GM13976 (cell line): ENCODE measurements at places on chromosomes 2 and 18.

DNA sequence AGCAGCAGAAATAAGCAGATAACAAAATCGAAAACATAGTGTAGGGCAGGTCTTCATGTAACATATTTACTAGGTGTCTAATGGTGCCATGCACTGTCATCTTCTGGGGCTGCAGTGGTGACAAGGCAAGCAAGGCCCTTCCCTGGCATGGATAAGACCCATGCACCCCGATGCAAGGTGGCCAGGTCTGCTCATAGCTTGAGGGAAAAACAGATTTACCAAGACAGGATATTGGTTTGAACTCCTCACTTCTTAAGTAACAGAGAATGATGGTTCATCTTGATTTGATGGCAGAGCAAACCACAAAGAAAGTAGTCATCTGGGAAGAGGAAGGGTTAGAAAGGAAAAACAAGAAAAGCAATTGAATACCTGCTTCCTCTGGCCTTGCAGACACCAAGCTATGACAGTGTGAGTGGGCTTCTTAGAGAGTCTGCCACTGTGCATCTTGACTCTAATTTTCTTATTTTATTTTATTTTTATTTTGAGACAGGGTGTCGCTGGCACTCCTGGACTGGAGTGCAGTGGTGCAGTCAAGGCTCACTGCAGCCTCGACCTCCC, 35.8 kb upstream of the EML6 start:
- no peak for DNase-seq

DNA sequence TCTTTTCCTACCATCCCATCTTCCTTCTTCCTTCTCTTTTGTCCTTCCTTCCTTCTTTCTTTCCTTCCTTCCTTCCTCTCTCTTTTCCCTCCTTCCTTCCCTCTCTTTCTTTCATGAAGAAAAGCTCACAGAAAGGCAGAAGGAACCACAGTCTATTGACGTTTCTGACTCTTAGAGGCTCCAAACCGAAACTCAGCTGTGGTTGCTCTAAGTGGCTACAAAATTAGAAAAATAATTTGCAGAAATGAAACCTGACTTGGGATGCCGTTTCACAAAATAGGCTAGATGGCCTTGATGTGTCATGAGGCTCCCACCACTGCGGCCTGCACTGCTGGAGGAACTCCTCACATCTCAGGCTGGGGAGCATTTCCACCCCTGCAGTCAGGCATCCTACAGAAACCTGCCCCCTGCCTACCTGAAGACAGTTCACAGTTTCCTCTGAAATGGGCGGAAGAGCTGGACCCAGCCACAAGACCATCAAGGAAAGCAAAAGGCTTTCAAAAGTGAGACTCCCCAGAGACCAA, 165.6 kb downstream of the SMAD7 start:
- DNase-seq = peak; percentile 89

DNA sequence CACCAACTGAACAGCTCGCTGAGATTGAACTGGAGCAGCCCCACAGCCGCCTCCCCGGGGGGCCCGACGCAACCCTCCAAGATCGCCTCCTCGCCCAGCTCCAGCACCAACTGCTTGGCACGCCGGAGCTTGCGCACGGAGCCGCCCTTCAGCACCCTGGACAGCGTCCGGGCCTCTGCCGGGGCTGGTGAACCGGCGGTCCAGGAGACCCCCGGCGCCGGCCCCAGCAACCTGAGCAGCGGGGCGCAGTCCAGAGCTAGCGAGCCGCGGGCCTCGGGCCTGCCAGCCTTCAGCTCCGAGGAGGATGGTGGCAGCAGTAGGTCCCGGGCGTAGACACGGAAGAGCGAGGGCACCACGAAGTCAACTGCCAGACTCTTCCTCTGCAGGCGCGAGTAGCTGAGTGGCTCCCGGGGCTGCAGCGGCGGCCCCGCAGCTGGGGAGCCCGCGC, 1.2 kb downstream of the ALK start:
- peak; percentile 69 for DNase-seq

- DNase-seq = no peak
Observed at GRCh38 chr2:82591718-82592117, 1867.4 kb downstream of the SUCLG1 start.

GRCh38 chr2:2562867-2563266, 231.8 kb upstream of the MYT1L start:
- DNase-seq = no peak

DNA sequence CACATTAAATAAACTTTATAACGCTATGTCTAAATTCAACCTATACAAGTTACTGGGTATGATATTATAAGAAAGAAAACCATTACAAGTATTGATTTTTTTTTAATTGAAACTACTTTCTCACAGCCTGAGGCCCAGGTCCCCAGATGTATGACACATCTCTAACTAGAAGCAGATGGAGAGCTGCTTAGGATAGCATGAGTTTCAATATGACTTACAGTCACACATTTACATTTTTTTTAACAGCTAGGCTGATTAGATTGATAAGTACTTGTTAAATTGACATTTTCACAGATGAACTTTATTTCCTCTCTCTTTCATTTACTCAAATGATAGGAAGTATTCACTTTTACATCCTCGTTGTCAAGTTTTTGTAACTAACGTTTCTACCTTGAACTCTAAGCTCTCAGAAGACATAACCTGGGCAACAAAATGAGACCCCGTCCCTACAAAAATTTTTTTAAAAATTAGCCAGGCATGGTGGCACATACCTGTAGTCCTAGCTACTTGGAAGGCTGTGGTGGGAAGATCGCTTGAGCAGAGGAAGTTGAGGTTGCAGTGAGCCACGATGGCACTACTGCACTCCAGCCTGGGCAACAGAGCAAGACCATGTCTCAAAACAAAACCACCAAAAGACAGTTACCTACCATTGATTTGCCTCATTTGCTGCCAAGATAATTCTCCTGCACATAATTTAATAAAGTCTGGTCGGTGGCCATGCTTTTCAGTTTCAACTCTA, 52.4 kb downstream of the STK39 start:
- peak; percentile 58 for DNase-seq

- no peak for DNase-seq
Observed at GRCh38 chr2:44927985-44928482, 13.5 kb upstream of the SIX3 start.

DNA sequence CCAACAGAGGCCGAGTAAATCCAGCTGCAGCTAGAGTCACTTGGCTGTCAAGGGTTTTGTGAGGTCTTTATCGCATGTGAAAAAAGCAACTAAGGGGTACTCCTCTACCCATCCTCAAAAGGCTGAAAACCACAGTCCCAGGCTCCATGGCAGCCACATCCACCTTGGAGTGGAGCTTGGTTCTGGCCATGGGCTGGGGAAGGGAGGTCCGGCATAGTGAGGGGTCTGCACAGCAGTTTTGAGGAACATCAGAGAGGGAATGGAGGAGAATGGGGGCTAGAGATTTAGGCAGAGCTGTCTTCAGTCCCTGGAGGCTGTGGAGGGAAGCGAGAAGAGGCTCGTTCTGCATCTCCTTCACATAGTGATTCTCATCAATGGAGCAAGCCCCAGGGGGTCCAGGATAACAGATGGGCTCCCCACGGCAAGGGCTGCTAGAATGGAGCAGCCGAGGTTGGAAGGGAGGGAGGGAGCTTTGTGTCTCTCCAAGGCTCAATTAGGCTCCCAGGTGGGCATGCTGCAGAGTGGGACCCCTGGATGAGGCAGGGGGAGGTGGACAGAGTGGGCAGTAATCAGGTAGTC, 21.0 kb downstream of the MROH2A start:
- no peak for DNase-seq

DNA sequence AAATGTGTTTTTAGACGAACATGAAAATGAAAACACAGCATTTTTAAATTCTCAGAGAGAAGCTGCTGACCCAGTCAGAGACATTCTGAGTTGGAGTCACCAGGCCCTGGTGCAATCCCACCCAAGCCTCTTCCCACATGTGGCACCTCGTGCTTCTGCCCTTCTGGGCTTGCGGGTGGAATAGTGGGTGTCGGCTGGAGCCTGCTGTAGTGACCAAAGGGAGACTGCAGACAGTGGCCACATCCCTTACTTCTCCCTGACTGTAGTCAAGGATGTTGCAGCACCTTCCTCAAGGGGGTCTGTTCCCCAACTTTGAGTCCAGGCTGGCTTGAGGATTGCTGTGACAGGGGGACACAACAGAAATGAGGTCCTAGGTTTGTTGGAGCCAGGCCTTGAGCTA, 104.4 kb upstream of the GLI2 start:
- DNase-seq = no peak

DNA sequence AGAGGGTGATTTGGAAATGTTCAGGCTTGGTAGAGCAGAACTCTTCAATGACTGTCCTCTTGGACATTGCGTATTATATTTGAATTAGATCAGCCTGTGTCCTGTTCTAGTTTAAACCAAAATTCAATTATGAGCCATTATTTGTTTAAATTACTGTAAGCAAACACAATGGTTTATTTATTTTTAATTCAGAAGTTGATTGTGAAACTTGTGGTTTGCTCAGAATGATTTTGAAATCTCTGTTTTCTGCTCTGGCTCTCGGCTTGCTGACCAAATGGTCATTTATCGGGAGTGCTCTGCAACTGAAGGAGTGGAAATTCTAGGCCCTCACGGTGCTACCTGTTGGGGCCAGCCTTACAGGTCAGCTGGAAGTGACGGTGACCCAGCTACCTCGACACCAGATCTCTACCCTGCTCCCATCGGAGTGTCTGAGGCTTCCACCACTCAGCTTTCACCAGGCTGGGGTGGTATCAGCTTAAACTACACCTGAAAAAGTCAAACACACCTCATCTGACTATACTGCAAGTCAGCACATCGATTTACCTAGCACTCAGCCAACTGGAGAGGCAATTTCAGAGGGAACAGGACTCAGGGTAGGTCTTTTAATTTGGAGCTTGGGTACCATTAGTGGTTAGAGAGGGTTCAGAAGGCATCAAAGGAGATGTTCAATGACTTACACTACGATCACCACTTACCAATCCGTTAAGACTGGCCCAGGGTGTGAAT, 36.8 kb upstream of the GPD2 start:
- DNase-seq = no peak

GRCh38 chr2:26562811-26563645, 78.1 kb downstream of the CIB4 start:
- DNase-seq = no peak

GRCh38 chr2:181374781-181375675, 82.2 kb upstream of the ITGA4 start:
- peak; percentile 33 for DNase-seq

DNA sequence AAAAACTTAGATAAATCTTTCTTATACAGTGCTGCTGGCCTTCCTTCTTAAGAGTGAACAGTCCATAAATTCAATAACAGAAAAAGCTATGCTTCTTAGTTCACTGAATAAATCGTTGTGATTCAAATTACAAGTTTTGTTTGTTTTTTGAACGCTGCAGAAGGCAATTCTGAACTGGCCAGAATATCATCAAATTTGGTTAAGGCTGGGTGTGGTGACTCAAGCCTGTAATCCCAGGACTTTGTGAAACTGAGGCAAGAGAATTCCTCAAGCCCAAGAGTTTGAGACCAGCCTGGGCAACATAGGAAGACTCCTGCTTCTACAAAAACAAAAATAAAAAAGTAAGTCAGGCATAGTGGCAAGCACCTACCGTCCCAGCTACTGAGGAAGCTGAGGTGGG, 111.2 kb upstream of the SLC39A10 start:
- DNase-seq = no peak

GRCh38 chr2:111209045-111209514, 88.4 kb downstream of the BCL2L11 start:
- no peak for DNase-seq

GRCh38 chr2:51231071-51231470, 199.1 kb upstream of the NRXN1 start:
- no peak for DNase-seq

DNA sequence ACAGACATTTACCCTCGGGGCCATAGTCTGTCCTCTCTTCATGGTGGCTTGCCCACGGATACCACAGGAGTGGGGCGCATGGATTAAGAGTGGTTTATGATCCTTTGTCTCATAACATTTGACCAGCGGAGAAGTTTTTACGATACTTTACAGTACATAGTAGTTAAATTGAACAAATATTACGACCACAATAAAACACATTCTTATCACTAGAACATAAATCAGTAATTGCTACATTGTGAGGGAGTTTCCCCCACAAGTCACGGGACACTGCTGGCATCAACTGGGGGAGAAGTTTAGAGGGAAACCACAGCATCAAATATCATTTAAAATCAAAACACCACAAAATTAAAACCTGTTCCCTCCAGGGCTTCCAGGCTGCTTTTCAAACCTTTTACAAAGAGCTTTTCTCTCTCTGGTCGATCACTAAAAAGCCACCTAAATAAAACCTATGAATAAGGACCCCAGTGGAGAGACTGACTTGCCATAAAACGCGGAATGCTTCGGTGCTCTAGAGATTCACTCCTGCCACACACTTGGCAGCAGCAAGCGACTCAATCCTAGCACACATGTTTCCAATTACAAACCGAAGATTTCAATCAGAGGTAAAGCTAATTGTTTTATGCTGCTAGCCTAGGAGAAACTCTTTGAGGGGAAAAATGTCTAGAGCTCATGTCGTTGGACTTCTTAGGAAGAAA, 173.7 kb upstream of the HNRNPA3 start:
- DNase-seq = no peak
